COR-L47 (cell line): ENCODE measurements at places on chromosomes 7 and 10.

GRCh38 chr10:100939763-100940344 lies 27.1 kb downstream of the SLF2 start:
- DNase-seq, result no peak

DNA sequence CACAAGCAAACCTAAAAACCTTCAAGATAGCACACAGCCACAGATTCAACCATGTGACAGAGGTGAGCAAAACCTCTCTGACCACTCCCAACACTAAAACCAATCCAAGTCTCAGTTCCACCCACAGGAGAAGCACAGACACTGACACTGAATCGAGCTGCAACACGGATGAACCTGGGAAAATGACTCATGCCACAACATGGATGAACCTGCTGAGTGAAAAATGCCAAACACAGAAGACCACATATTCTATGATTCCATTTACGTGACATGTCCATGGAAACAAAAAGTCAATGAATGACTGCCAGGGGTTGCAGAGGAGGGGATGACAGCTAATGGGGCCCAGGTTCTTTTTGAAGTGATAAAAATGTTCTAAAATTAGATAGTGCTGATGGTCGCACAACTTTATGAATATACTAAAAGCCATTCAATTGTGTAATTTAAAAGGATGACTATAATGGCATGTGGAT lies 22.0 kb downstream of the CYTH3 start:
- DNase-seq, result no peak

DNA sequence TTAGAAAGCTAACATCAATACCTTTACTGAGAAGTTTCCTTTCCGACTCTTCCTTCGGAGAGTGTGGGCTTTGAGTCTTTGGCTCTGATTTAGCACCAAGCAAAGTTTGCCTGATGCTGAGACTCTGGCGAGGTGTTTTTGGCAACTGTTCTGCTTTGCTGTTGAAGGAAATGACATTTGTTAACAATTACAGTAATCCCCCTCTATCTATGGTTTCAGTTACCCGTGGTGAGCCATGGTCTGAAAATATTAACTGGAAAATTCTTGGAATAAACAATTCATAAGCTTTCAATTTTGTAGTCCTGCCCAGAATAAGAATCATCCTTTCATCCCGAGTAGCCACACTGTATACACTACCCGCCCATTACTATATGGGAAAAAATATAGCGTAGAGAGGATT lies 126.3 kb downstream of the ARHGAP21 start:
- no peak for DNase-seq

GRCh38 chr7:66779669-66780409 lies 39.3 kb downstream of the RABGEF1 start:
- DNase-seq, result no peak

DNA sequence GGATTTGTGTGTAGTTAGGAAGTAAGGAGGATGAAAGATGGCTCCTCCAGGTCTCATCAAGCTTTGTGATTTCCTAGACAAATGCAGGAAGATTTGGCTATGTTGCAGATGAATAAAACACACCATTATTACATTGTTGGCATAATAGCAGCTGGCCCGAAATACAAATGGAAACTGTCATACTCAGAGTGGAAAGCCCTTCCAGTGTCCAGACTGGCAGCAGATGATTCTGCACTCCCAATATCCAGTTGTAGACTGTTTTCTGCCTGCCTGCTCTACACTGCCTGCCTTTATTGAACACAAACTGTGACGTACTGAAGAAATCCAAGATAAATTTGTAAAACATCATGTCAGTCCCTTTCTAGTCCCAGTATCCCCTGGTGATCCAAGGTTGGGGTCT lies 99.7 kb upstream of the FZD1 start:
- no peak for DNase-seq

DNA sequence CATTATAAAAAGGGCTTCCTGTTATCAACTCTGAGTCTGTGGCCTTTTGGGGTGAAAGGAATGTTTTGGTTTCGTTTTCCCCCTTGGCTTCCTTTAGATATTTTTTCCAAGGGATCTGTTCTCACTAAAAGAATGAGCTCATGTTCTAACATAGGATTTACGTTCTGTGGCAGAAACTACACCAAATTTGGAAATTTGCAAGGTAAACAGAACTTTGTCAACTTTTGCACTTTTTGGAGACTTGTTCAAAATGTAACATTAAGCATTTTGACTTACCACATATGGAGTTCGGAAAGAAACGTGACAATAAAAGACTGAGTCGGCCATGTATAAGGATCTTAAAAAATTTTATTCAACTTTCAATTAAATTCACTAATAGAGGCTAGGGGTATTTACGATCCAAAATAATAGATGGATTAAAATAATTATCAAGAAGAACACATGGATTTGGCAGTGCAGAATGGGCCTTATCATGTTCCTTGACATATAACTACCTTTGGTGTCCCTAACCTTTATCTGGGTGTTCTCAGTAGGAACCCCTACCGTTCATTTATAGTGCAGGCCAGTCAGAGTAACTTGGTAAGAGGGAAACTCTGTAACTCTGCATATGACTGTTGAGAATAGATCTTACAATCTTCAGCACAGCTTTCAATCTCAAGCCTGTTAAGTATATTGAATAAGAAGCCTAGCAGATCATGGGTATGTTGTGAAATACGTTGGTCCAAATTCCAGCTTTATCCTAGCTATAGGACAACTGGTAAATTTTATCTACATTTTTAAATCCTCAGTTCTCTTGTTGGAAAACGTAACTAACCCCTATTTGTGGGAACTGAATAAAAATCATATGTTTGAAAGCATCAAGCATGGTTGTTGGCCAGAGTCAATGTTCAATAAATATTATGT lies 11.8 kb downstream of the CPED1 start:
- DNase-seq, result no peak

- DNase-seq, result no peak
These were observed 167.8 kb upstream of the ITGB1 start for GRCh38 chr10:33125522-33126517.

DNA sequence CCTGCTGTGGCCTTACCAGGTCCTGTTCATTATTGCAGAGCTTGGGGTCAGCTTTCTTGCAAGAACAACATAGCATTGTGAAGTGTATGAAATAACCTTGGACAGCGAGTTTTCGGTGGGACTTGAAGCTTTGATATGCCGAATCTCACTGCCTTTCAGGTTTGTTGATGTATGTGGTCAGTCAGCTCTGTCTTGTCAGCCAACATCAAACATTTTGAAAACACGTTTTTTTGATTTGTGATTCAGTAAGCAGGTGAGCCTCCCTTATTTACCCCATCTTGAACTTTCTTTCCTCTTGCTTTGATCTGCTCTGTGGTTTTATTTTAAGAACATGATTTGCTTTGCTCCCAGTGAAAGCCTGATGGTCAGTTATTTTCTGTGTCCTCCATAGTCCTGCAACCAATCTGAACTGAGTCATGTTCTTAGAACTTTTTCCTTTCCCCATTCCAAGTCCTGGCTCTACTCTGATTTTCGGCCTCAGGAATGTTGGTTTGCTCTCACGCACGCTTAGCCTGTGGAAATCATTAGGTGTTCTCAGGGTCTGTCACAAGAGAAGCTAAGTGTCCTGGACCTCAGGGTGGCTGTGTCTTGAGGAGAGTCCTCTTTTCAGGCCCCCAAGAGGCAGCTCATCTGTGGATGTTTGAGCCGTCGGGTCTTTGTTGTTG lies 8.7 kb downstream of the WBP1L start:
- no peak for DNase-seq

DNA sequence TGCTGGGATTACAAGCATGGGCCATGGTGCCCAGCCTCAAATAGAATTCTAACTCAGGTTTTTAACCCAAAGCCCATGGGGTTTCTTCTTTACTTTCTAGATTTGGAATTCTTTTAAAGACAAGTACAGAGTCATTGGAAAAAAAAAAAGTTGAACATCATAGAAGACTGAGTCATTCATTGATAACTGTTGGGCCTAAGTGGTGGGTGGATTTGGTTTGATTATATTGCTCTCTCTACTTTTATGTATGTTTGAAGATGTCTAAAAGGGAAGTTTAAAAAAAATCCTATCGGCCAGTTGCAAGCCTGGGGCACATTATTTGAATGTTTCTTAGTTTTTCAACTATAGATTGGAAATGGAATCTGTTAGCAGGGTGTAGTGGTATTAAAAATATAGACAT lies 49.7 kb downstream of the INPP5F start:
- DNase-seq, result no peak

- no peak for DNase-seq
These were observed 299.9 kb upstream of the ADARB2 start for GRCh38 chr10:2037246-2037645.

DNA sequence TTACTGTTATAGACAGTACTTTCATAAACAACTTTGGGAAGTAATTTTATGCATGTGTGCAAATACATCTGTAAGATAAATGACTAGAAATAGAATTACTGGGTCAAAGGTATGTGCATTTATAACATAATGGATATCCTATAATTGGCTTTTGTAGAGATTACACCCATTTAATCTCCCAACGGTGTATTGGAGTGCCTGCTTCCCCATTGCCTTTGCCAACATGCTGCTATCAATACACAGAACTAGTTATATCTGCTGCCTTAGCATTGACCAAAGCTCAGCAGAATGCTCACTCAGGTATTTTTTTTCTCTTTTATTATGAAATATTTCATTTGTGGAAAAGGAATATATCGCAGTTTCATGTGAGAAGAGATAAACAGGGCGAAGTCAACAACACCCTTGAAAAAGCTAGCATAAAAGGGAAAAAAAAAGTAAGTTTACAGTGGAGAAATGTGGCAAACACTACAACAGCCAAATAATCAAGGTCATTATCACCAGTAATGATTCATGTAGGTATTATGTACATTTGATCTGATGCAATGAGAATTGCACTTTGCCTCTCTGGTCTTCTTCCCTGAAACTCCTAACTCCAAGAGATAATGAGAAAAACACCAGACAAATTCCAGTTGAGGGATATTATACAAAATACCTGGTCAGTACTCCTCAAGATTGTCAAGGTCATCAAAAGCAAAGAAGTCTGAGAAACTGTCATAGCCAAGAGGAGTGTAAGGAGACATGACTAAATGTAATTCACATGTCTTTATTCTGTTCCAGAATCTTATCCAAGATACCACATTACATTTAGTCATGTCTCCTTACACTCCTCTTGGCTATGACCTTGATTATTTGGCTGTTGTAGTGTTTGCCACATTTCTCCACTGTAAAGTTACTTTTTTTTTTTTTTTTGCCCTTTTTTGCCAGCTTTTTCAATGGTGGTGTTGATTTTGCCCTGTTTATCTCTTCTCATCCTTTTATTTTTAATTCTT lies 36.8 kb downstream of the MARCHF5 start:
- DNase-seq, result no peak

GRCh38 chr10:61543831-61544230 lies 90.7 kb upstream of the TMEM26 start:
- no peak for DNase-seq

GRCh38 chr7:75924889-75925288 lies 9.9 kb downstream of the POR start:
- no peak for DNase-seq

DNA sequence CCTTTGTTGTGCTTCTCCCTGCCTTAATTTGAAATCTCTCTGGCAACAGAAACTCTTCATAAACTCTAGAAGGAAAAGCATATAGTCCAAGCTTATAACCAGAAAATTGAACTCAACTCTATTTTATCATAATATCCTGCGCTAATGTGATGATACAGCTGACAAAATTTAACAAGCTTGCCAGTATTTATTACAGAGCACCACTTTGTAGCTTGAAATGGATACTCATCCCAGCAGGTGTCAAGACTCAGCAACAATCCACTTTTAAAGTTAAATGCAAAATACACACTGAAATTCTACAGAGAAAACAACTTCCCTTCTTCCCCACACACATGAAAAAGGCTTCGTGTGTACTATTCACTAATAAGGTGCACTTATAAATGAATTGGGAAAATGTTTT lies 228.9 kb downstream of the AGMO start:
- DNase-seq, result peak; percentile 15

DNA sequence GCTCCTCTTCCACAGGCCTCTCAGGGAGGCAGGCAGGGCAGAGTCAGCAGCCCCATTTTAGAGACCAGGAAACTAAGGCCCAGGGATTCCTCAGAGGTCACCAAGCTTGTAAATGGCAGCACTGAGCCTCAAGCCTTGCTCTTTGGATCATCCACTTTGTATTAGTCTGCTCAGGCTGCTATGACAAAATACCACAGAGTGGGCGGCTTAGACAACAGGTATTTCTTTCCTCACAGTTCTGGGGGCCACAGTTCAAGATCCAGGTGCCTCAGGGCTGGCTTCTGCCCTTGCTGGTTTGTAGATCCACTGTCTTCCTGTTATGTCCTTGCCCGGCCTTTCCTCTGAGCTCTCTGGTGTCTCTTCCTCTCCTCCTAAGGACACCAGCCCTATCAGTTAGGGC lies 151.2 kb downstream of the GRK5 start:
- DNase-seq, result no peak

- no peak for DNase-seq
These were observed 30.3 kb downstream of the GBX1 start for GRCh38 chr7:151137076-151137675.

- DNase-seq, result no peak
These were observed 54.5 kb downstream of the WAC start for GRCh38 chr10:28587270-28587969.

- no peak for DNase-seq
These were observed 5.1 kb downstream of the TBL2 start for GRCh38 chr7:73573276-73573675.
